Omental fat pad (tissue), 4 donors: ENCODE measurements at places on chromosomes 7 and 10. TPM values are rescaled to one million over a fixed set of nuclear protein-coding genes. Genes with fewer than 3 reads are reported as not detected.

Gene CPXM2
- 7.3 TPM for total RNA-seq

Gene TSPAN12
- 6.5 TPM for total RNA-seq

Gene CLEC2L
- not detected for total RNA-seq

Gene ITPRIP
- 41.0 TPM for total RNA-seq

Gene SPDYE3
- not detected for total RNA-seq

Gene ZNF511
- total RNA-seq = 19.3 TPM

Gene MALRD1
- total RNA-seq = 1.8 TPM

Gene ZNF37A
- 27.0 TPM for total RNA-seq

Gene TLX1
- not detected for total RNA-seq

GRCh38 chr10:103804871-103805270 is 50.5 kb downstream of the SH3PXD2A start:
- DNase-seq = no peak

DNA sequence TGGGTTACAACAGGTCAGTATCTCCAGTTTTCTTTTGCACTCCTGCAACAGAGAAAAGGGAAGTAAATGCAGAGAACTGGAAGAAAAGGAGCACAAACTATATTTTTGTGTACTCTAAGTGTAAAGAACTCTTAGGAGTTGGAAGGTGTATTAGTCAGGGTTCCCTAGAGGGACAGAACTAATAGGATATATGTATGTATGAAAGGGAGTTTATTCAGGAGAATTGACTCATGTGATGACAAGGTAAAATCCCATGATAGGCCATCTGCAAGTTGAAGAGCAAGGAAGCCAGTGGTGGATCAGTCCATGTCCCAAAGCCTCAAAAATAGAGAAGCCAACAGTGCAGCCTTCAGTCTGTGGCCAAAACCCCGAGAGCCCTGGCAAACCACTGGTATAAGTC is 22.6 kb upstream of the RAB18 start:
- no peak for DNase-seq

DNA sequence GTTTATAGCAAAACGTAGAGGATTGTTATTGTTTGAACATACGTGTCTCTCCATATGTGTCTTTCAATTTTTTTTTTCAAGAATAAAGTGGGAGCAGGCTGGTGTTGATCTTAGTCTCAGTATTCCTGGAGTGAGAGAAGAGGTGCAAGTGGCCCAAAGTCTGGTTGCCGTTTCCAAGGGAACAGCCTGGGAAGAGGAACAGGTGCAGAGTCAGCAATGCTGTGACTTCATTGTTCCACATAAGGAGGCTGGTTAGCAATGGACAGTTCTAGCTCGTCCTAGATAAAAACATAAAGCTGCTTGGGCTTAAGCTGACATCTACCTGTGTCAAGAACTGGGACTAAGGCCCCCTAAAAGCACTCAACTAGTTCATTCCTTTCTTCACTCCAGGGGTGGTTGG is 626.6 kb upstream of the TPK1 start:
- DNase-seq = no peak

DNA sequence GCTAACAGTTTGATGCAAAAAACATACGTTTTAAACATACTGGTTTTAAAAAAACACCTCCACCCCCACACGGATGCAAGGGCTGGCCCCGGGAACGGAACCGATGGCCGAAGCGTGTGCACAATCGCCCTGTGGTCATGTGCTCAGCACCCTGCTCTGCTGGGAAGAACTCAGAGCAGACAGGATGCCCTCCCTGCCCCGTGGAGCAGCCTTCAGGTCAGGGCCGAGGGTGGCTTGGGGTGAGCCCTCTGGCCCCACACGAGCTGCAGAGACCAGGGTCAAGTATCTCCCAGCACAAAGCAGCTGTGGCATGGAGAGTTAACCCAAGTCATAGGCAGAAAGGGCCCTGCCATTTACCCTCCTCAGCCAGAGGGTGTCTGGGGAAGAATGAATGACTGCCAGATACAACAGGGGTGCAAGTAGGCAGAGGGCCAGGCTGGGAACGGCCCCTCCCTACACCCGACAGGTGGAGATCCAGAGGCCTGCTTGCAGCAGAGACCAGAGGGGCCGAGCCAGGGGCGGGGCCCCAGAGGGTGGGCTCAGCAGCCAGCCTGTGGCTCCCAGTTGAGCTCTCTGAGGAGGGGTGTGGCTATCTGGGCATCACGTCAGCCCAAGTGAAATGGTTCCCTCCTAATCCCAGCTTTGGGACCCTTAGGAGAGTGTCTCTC is 56.8 kb downstream of the ZRANB1 start:
- DNase-seq = no peak

DNA sequence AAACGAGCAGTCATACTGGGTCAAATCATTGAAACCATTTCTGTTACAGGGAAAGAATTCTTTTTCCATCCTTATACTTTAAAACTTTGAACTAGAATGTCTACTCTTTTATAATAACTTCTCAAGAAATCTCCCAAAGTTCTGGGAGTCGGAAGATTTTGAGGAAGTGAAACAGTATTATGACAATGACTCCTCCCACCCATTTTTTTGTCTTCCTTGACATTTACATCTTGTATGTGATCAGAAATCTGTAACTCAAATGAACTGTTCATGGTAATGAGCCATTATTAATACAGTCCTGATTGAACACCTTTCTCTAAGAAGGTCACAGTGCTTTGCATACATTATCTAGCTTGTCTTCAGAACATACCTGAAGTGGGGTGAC is 227.4 kb downstream of the CELF2 start:
- no peak for DNase-seq

DNA sequence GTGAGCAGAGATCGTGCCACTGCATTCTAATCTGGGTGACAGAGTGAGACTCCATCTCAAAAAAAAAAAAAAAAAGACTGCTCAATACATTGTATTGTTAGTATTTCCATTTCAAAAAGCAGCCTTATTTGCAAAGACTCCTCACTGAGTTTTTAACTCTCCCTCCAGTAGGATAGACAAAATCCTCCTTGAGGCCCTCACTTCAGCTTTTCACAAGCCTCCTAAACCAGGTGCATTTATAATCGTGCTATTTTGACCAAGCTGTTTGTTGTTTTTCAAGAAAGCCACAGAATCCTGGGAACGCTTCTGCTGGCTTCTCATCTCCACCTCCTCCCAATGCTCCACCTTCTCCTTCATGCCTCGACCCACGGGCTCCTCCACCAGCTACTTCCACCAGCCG is 6.3 kb upstream of the DDIT4 start:
- DNase-seq = no peak

DNA sequence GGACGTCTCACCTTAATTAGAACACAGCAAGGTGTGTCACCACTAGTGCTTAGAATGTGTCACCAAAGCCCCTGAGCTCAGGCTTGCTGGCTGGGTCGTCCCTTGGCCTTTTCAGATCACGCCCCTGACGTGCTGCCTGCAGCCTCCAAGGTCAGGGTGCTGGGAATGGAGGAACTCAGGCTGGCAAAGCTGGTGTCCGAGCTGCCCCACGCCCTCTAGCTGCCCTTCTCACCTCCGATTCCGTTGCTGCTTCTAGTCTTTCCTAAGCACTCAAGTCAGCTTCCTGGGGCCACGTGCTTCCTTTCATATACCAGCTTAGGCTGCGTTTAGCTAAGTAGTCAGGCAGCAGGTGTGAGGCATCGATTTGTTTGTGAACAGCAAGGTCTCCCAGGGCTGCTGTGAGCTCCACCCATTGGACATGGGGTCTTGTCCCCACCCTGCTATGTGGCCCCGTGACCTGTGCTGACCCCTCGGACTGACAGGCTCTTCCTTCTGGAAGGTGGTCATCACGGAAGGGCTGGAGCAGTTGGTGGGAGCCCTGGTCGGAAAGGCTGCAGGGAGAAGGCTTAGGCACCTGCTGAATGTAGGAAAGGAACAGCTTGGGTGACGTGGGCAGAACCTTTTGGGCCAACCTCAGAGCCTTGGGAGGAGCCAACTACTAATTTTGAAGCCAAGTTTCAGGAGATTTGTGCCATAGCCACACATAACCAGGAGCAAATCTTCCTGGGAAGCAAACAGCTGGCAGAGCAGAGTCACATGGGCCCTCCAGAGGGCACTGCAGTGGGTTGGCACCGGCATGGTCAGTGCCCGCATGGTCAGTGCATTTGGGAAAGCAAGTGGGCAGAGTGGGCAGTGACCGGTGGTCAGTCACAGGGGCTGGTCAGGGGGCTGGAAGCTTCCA is 28.8 kb downstream of the VIPR2 start:
- no peak for DNase-seq

- no peak for DNase-seq
Measured at GRCh38 chr7:29278337-29279069, 83.9 kb downstream of the CHN2 start.

DNA sequence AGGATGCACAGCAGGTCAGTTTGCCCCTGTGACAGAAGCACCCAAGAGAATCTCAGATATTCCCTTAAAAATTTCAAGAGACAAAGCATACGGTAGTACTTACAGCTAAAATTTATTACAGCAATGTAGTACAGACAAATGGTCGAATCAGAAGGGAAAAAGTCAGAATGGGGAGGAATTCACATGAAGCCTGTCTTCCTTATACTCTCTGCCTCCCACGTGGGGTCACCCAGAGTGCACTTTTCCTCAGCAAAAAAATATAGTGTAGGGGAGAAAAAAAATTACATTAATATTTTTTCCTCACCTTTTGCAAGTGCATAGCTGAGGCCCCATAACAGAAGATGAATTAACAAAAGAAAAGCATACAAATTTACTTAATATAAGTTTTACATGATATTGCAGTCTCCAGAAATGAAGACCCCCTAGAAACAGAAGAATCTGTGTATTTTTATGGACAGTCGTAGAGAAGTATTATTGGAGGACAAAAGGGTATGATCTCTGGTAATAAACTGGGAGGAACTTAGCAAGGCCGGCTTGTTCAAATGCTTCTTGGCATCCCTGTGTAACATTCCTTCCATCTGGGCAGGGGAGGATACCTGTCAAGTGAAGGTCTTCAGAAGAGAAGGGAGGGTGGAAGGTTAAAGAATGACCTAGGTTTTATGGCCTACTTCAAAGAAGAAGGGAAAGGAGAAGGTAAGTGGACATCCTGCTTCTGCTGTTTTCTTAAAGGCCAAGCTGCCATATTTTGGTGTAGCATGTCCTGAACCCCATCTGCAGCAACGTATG is 270.6 kb upstream of the MAGI2 start:
- DNase-seq = no peak

GRCh38 chr7:4836206-4836661 is 25.6 kb downstream of the PAPOLB start:
- no peak for DNase-seq

DNA sequence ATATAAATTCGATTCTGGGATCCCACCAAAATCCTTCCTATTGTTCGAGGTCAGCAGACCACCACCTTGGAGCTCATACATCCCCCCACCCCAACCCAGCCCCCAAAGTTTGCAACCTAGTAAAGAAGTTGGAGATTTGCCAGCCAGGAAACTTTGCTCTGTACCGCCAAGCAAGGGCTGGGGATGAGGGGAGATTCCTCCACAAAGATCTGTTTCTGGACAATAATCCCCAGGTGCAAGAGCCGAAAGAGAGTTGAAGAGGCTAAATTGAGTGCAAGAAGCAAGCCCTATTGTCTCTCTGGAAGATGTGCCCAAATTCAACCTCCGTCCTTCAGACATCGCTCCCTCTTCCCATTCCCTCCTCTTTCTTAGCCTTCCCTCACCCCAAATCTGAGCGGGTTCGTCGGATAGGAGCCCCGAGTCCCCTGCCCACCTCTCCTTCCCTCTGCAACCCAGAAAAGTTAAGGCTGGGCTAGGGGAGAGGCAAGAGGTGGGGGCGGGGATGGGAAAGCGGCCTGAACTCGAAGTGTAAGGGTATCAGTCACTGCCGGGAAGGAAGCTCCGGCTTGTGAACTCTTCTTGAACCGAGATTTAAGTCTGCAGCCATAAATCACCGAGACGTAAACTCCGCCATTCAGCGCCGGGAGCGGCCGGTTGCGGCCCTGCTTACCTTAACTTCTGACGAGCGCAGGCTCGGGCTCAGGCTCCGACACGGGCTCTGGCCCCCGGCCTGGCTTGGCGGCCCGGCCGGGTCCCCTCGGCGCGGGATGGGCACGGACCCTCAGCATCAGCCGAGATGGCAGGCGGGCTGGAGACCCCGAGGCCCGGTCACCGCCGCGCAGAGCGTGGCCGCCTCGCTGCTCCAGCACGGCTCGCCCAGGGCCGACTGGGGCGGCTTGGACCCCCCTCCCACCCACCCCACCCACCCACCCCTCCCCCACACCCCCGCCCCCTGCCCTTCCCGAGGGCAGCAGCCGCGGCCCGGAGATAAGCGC is 10.8 kb upstream of the HOXA2 start:
- DNase-seq = no peak

GRCh38 chr10:74750848-74751274 is 75.5 kb upstream of the KAT6B start:
- DNase-seq = no peak

DNA sequence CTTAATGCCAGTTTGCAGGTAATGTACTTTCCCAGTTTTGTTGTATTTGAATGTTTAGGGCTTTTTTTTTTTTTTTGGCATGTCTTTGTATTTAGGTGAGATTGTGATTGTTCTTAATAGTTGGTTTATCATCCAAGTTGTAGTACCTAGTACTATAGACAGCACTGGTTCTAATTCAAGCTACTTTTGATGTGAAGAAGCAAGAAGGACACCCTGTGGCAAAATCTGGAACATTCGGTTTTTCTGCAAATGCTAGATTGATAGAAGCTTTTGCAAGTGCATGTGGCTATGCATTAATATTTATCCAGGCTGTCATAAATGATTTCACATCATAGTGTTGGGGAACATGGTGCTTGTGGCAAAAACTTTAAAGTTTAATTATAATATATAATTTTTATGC is 248.9 kb downstream of the FOXP2 start:
- no peak for DNase-seq

GRCh38 chr10:17649052-17649451 is 5.1 kb downstream of the STAM start:
- DNase-seq = no peak

DNA sequence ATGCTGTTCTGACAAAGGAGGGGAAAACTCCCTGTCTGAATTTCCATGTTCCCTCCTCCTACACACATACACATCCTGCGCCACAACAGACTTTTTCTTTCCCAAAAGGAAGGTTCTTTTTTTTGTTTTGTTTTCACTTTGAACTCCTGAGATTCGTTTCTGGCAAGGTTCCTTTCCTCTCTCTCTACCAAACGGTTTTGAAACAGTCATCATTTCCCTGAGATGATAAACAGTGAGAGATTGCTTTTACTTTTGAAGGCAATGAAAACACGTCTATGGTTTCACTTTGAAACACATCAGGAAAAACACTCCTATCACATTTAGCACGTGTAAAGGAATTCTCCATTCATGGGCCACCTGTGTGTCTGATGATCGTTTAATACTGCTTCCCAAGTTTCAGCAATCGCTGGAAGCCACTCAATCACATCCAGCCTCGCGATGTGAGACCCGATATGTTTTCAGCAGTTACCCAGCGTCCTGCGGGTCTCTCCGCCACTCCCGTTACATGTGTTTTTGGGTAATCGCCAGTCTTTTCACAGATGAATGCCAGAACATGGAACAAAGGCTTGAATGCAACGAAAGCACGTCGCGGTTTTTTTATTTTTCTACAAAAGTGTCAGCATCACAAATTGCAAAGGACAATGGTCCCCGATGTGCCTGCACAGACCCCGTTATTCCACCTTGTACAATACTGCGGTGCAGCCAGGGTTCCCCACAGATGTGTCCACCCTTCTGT is 62.8 kb upstream of the CUX1 start:
- DNase-seq = no peak
